ENCODE measurements at places on chromosomes 12 and 14.

GRCh38 chr12:127885954-127886750 is 380.8 kb upstream of the TMEM132C start:
- DNase-seq = no peak

DNA sequence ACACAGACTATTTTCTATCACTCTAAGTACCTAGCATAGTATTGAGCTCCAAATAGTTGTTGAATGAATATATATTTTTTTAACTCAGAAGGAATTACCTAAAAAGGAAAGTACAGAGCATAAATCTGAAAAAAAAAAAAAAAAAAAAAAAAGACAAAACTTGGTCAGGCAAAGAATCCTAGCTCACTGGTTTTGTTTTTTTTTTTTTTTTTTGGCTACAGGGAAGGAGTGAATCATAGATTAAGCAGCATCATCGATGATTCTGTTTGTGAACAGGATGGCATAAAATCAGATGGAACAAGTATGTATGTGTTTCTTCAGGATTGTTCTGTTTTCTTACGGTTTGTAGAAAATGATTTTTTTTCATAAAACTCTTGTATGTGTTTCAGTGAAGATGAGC is 66.1 kb upstream of the BCAT1 start:
- DNase-seq = no peak

DNA sequence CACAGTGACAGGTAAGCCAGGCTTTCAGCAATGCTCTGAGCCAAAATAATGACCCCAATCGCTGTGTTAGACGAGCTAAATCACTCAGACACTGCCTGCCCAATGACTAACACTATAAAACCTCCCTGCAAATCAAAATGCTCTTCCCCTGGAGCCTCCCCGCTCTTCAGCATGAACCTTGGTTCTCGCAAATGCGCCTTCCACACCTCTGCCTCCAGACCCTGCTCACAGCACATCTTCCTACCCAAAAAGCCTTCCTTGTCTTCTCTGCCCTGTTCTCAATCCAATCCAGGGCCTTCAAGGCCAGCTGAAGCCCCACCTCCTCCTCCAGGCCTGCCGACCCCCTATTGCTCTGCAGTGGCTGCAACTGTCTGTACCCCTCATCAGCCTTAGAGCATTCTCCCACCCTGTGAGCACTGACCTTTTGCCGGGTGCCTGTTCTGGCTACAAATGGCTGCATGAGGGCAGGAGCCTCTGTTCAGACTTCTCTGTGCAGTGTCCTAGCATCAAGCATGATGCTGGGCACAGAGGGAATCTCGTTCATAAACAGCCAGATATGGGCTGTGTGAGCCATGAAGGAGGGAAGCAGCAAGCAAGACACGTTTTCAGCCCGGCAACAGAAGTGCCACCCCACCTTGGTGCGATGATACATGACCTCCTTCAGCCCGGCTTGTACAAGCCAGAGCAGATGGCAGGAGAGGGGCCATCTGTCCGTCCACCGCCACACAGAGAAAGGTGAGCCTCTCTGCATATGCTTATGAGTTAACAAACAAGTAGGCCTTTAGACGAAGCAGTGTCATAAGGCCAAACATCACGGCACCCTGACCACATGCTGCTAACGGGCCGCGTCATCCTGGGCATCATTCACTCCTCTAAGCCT is 64.5 kb upstream of the DDX11 start:
- no peak for DNase-seq

- no peak for DNase-seq
These were observed 43.5 kb downstream of the ERH start for GRCh38 chr14:69354383-69355153.

DNA sequence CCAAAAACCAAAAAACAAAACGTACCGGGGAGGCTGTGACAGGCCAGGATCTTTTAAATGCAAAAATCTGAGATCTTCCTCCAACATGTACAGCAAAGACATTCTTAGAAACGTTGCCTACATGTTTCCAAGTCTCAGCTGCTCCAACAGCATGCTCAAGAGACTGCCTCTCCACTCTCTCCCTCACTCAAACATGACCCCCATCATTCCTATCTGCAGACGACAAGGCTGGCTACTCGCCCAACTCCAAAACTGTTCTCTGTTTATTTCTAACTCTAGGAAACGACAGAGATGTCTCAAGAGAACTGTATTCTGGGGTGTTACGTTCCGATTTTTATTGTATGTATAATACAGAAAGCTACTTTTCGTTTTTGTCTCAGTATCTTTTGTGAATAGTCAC is 57.5 kb upstream of the TMCC3 start:
- no peak for DNase-seq

GRCh38 chr12:102962532-102962931 is 5.1 kb downstream of the ASCL1 start:
- DNase-seq = no peak

- DNase-seq = peak; percentile 23
These were observed at the start of gene PACS2 for GRCh38 chr14:105314287-105315200. Gene PACS2 (plus strand): TSS chr14:105314748. CDS start chr14:105314919, 171 bp downstream.

DNA sequence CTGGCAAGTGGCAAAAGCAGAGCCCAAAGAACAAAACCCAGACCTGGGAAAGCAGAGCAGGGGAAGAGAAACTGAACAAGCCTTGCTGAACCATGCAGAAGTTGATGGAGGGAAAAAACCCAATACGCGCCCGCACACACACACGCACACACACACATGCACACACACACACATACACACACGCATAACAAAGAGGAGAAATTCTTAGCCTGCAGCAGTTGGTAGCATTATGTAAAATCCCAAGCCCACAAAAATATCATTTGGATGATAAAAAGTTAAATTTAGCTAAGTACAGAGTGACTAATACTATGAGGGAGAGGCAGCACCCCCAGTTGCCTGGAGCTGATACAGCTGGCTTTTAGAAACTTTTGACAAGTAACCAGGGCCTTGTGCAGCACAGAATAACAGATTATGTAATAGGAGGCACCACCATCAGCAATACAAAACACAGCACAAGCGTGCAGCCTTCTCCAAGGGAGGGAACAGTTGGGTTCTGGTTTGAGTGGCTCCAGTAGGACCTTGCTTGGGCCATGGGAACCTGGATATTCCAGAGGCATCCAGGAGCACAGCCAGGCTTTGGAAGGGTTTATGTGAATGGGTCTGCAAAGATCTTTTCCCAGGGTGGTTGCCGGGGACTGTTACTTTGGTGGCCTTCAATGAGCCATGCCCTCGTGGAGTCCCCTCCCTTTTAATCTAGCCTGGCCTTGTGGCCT is 35.3 kb downstream of the PITPNM2 start:
- no peak for DNase-seq

DNA sequence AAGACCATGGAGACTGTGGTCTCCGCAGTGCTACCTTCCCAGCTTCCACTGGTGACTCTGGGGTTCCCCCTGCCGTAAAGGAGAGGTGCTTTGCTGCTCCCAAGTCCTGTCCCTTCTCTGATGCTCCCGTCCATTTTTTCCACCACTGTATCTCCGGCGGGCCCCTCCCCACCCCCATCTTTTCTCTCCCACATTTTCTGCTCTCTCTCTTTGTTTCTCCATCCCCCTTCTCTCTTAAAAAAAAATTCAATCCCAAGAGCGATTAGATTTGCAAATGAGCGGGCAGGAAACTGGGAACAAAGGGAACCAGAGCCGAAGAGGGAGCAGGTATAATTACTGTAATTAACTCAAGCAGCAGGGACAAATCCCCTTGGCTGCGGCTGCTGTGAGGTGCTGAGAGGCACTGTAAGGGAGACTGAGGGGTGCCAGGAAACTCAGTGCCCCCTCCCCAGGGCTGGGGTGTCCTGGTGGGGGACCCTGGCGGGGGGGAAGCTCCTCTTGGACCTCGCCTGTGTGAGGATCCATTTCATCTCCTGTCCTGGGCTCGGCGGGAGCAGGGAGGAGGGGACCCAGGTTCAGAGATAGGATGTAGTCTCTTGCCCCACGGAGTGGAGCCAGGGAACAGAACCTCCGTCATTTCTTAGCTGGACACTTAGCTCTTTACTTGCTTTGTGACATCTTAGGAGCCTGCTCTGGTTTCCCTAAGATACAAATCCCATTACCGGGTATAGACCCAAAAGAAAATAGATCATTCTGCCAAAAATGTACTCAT is 140.4 kb upstream of the NRXN3 start:
- DNase-seq = peak; percentile 98

DNA sequence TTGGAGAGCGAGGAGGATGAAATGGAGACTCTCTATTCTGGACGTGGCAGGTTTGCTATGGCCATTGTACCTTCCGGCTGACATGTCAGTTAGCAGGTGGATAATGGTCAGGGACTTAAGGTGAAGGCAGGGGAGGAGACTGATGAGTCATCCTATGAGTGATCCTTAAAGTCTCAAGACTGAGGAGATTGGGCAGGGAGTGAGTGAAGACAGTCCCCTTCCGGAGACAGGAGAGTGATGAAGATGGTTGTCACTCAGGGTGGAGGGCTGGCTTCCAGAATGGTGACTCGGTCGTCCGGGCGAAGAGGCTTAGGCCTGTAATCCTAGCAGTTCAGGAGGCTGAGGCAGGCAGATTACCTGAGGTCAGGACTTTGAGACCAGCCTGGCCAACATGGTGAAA is 49.8 kb upstream of the CCDC63 start:
- DNase-seq = no peak

DNA sequence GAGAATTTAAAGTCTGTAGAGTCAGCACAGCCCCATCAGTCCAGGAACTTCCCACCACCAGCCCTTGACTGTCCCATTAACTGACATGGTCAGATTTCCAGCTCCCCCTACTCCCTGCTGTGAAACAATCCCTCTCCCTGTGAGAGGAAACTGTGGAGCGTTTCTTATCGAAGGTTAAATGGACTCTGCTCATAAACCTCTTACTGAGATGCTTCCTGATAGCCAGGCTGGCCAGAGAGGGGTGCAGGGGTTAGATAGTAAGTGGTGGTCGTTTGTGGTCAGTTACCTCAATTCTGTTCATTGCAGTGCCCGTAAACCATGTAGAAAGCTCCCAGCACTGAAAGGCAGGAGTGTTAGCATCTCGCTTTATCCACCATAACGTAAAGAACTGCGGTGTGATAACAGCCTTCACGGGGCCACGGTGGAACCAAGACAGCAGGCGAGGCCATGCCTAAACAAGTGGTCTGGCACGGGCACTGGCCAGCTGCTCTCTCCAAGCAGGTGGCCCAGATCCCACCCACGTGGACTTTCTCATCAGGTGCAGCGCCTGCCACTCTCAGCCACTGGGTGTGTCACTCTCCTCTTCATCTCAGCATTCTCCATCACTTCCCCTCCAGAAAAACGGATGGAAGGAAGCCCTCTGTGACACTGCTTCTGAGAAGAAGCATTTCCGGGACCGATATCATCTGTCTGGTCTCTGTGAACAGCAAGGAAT is 102.2 kb downstream of the FBXL14 start:
- DNase-seq = no peak

- DNase-seq = no peak
These were observed 86.5 kb upstream of the ZFP36L1 start for GRCh38 chr14:68879321-68879781.

- DNase-seq = no peak
These were observed 7.7 kb downstream of the CCND2 start for GRCh38 chr12:4281173-4281654.

- no peak for DNase-seq
These were observed 184.6 kb downstream of the FOXN3 start for GRCh38 chr14:89232265-89233070.

- no peak for DNase-seq
These were observed 128.2 kb downstream of the TMEM30B start for GRCh38 chr14:61152851-61153364.

- DNase-seq = no peak
These were observed 234.7 kb downstream of the CCDC91 start for GRCh38 chr12:28424965-28425364.

GRCh38 chr12:26134540-26134939 is 9.7 kb upstream of the BHLHE41 start:
- DNase-seq = no peak

DNA sequence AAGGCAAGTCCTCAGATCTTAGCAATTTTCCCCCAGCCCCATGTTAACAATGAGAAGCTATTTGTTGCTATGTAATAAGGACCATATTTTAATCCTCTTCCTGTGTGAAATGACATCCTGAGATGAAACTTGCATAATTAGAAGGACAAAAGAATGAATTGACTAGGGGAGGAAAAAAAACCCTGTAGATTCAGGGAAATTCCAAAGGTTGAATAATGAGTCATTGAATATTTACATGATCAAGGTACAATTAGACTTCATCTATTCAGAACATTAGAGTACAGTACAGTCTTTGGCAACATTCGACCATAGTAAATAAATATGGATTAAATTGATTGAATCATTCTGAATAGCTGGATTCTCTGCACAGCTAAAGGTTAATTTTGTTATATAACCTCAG is 9.4 kb downstream of the MYBPC1 start:
- DNase-seq = no peak

GRCh38 chr14:34088914-34089313 is 138.0 kb upstream of the EGLN3 start:
- DNase-seq = no peak

GRCh38 chr14:36306836-36307235 is 13.6 kb downstream of the MBIP start:
- no peak for DNase-seq

GRCh38 chr12:73221836-73222235 is 949.7 kb downstream of the TRHDE start:
- no peak for DNase-seq

GRCh38 chr12:4261655-4262054 is 11.9 kb upstream of the CCND2 start:
- no peak for DNase-seq

DNA sequence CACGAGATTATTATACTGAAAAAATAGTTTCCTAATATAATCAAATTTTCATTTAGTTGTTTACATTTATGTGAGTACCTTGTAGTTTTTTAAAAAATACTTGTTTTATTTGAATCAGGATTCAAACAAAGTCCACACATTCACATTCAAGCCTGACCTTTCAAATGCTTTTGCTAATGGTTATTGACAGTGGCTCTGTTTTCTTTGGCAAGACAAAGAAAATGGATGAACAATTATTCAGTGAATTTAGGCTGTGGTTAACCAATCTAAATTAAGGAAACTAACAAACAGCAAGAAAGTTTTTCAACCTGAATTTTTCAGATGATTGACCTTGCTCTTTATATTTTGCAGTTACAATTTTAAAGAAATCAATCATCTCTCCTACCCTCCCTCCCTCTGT is 9.7 kb downstream of the SLC4A8 start:
- DNase-seq = no peak

- peak; percentile 42 for DNase-seq
These were observed 17.9 kb downstream of the DERA start for GRCh38 chr12:15928870-15929571.

DNA sequence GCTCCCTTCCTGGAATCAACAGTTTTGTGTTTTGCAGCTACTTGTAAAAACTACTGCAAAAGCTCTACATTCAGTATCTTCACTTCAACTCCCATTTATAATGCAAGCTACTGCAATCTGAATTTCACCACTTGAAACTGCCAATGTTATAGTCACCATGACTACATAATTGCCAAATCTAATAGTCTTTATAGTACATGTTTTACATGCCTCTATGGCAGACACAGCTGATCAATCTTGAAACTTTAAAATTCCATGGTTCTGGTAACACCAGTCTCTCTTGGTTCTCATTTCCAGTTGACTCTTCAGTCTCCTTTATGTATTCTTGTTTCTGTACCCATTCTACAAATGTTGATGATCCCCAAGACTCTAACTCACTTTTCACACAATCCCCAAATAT is 185.9 kb downstream of the MED13L start:
- DNase-seq = no peak

GRCh38 chr12:22275843-22276242 is 58.7 kb downstream of the ST8SIA1 start:
- no peak for DNase-seq
